ENCODE measurements at places on chromosomes 13 and 19. TPM values are rescaled to one million over a fixed set of nuclear protein-coding genes. Genes with fewer than 3 reads are reported as not detected.

The OR7C1 gene
- 0.10 TPM for polyA plus RNA-seq

The MYH14 gene
- polyA plus RNA-seq: 25.3 TPM

The MAP4K1 gene
- 3.6 TPM for polyA plus RNA-seq

The FXYD1 gene
- polyA plus RNA-seq: 23.0 TPM

The OSCAR gene
- polyA plus RNA-seq: 0.35 TPM

The NKPD1 gene
- 0.39 TPM for polyA plus RNA-seq

The FGF9 gene
- 12.4 TPM for polyA plus RNA-seq

All from left renal cortex interstitium (tissue), 4 donors.